A375 (cell line): ENCODE measurements at places on chromosomes 7 and 10. TPM values are rescaled to one million over a fixed set of nuclear protein-coding genes. Genes with fewer than 3 reads are reported as not detected.

CRHR2 gene
- not detected in 2 replicates for total RNA-seq

ZDHHC16 gene
- total RNA-seq = 35.8 and 46.0 TPM in 2 replicates

LIPN gene
- total RNA-seq = not detected in 2 replicates

PRKG1 gene
- total RNA-seq = 1.1 and 1.3 TPM in 2 replicates

MMD2 gene
- total RNA-seq = not detected in 2 replicates

CYP3A5 gene
- total RNA-seq = 0.11 and 0.32 TPM in 2 replicates

MRC1 gene
- total RNA-seq = not detected in 2 replicates

CYP3A4 gene
- total RNA-seq = not detected in 2 replicates

ADRB1 gene
- total RNA-seq = 0.32 and 1.1 TPM in 2 replicates

ODAD2 gene
- 1.3 and 1.8 TPM in 2 replicates for total RNA-seq

NODAL gene
- not detected in 2 replicates for total RNA-seq

PDZD7 gene
- total RNA-seq = 6.6 and 7.0 TPM in 2 replicates

DLX5 gene
- not detected in 2 replicates for total RNA-seq

NSUN5 gene
- total RNA-seq = 57.7 TPM in 2 replicates

WASL gene
- 8.8 and 9.8 TPM in 2 replicates for total RNA-seq

MSMB gene
- total RNA-seq = not detected in 2 replicates

C10orf90 gene
- 22.0 and 22.6 TPM in 2 replicates for total RNA-seq

PLPP4 gene
- 3.2 and 7.1 TPM in 2 replicates for total RNA-seq

METTL2B gene
- total RNA-seq = 37.5 and 43.4 TPM in 2 replicates

CALY gene
- 0.41 TPM in 1 of 2 replicates, not detected in the other for total RNA-seq

DPP6 gene
- not detected in 2 replicates for total RNA-seq
